ENCODE measurements at places on chromosomes 4 and X.
A peak's percentile ranks its signal among the peaks of the same experiment; 100 is the strongest.

DNA sequence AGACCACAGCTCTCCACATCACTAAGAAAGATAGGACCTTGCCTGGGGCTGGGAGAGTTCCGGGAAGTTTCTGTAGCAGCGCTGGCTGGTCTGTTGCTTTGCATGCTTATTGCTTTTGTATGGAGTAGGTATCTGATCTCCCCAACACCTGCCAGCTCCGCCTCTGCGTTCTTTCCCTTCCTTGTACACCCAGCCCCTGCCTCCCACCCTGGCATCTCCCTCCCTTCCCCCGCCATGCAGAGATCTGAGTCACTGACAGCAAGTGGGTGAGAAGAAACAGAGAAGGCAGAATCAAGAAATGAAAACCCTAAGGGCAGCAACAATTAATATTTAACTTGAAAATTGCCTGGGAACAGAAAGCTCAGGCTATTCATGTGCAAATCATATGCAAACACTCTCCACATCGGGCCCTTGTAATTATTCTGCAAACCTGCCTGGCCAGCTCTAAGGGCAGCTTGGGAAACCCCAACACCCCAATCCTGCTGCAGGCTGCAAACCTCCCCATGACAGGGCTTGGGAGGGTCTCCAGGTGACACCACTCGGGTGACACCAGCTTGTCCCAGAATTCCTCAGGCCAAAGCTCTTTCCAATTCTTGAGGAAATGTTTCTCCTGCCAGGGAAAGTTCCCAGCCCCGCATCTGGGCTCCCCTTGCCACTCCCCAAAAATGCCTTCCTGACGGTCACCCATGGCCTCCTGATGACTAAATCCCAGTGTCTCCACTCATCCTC is 257.2 kb downstream of the FBXW7 start:
- no peak overlapping the region for H3K4me3 ChIP-seq
- H3K27me3 ChIP-seq: peaks cover 33% of the 10 kb centered on the region

DNA sequence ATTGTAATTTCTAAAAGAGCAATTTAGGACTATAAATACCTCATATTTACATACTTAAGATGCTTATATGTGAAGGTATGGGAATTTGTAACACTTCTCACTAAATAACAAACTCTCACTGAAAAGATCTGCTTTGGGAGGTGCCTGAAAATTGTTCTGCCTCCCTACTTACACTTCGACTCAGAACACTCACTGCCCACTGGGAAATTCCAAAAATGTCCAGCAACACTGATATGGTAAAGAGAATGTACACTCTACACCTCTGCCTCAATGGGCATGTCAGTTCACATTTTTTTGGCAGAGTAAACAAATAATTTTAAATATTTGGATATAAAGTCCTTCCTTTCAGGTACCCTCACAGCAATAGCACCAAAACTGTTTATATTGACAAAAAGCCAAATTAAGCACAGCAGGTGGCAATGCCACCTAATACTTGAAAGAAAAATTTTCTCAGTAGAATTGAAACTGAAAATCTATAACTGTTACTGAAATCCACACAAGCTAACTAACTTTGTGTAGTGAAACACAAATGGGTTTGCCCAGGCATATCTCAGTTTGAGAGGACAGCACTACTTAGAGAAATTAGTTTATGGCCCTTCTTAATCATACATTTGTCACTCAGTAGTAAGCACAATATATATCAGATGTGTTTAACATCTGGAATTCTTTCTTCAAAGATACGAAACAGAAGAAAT is 67.1 kb downstream of the PRDM5 start:
- H3K27ac ChIP-seq: peak overlapping the region; percentile 73
- no peaks in the 10 kb centered on the region for H3K27me3 ChIP-seq
- DNase-seq: no peak
- H3K4me1 ChIP-seq: peaks cover 38% of the 10 kb centered on the region
- H3K4me3 ChIP-seq: no peak overlapping the region

DNA sequence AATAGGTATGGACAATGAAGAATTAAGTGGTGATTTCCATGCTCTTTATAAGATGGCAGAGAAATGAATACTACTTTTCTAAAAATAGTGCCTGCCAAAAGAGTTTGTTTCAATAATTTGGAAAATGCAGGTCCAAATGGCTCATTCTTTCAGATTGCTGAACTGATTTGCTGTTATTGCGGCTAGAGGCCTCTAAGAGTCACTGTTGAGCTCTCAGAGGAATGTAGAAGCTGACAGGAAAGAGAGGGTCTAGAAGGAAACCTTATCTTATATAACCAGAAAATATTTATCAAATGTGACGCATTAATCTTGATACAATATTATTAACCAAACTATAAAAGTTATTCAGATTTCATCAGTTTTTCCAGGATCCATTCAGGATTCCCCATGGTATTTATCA is 65.7 kb upstream of the PAGE1 start:
- H3K27ac ChIP-seq: no peak overlapping the region
- H3K36me3 ChIP-seq: no peaks in the 10 kb centered on the region
- DNase-seq: no peak
- no peaks in the 10 kb centered on the region for H3K27me3 ChIP-seq

DNA sequence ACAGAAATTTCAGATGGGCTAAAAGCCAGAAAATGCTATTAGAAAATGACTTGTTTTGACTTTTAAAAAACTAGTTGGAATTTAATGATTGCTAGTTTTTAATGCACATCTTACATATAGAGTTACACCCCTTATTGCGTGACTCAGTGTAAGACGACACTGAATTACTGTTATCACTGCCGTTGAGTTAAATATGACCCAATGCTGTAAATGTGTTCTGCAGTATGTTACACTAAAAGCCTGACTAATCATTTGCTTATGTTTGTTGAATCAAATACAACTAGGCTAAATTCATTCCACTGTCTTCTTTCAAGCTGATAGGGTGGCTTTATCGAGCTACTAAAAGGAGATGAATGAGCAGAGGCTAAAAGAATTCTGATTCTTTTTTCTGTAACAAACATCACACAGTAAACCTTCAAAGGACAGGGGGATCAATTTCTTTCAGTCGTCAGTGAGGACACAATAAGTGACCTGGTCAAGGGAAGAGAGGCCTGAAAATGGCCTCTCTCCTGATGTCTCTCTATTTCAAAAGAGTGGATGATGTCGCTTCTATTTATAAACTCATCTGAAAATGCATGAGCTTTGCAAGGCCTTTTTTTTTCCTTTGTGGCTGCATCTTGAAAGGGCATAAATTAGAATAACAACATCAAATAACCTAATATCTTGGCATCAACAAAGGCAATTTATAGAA is 142.2 kb upstream of the KCNIP4 start:
- peaks cover 7% of the 10 kb centered on the region for H3K27me3 ChIP-seq
- no peak overlapping the region for H3K27ac ChIP-seq
- H3K36me3 ChIP-seq: no peaks in the 10 kb centered on the region
- DNase-seq: no peak
- H3K4me1 ChIP-seq: no peaks in the 10 kb centered on the region
- H3K4me3 ChIP-seq: no peak overlapping the region

DNA sequence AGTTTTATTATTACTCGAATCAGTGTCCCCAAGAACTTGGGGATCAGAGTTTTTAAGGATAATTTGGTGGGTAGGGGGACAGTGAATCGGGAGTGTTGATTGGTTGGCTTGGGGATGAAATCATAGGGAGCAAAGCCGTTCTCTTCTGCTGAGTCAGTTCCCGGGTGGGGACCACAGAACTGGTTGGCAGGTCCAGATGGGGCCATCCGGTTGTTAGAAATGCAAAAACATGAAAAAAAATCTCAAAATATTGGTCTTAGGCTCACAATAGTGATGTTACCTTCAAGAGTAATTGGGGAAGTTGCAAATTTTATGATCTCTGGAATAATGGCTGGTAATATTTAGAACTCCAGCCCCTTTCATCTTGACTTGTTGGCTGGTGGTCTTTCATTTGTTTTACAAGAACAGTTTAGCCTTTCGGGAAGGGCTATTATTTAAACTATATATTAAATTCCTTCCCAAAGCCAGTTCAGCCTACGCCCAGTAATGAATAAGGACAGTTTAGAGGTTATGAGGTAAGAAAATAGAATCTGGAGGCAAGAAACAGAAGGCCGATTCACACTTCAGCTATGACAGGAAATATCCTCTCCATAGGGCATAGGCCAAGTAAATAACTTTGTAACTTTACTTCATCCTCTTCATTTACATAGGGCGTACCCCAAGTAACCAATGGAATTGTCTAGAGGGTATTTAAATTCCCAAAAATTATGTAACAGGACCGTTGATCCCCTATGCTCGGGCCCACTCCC is 164.1 kb upstream of the STS start:
- H3K4me1 ChIP-seq: peaks cover 18% of the 10 kb centered on the region
- DNase-seq: no peak
- no peaks in the 10 kb centered on the region for H3K36me3 ChIP-seq
- no peaks in the 10 kb centered on the region for H3K27me3 ChIP-seq
- H3K4me3 ChIP-seq: no peak overlapping the region

DNA sequence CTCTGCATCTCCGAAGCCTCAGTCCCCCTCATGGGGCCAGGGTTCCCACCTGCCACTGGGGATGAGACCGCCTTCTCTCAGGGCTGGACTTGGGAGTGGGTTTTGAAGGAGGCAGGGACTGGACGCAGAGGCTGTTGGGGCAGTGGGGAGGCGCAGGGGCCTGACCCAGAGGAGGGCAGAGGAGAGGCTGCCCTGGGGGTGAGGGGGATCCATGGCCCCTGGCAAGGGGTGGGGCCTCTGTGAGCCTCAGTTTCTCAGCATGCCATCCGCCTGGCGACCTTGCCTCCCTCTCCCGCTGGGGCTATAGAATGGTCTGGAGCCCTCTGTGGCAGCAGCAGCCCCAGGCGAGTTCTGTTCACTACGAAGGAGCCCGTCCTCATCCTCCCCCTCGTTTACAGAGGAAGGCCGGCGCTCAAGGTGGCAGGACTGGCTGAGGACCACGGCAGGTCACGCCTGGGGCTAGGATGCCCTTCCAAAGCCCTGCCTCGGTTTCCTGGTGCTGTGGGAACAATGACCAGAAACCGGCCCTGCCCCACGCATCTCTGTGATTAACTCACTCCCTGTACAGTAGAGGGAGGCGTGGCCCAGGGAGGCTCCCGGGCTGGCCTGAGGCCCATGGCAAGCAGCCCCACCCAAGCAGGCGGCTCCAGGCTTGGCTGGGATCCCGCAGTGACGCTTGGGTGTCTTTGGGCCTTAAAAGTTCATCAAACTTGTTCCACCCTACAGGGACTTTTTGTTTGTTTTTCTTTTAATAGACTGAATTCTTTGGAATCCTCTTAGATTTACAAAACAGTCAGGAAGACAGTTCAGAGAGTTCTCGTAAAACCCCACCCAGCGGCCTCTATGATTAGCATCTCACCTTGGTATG is 16.0 kb upstream of the SH3TC1 start:
- H3K4me1 ChIP-seq: peaks cover 38% of the 10 kb centered on the region
- H3K27ac ChIP-seq: no peak overlapping the region
- H3K4me3 ChIP-seq: no peak overlapping the region
- H3K27me3 ChIP-seq: peaks cover 7% of the 10 kb centered on the region
- no peaks in the 10 kb centered on the region for H3K36me3 ChIP-seq
- DNase-seq: no peak

DNA sequence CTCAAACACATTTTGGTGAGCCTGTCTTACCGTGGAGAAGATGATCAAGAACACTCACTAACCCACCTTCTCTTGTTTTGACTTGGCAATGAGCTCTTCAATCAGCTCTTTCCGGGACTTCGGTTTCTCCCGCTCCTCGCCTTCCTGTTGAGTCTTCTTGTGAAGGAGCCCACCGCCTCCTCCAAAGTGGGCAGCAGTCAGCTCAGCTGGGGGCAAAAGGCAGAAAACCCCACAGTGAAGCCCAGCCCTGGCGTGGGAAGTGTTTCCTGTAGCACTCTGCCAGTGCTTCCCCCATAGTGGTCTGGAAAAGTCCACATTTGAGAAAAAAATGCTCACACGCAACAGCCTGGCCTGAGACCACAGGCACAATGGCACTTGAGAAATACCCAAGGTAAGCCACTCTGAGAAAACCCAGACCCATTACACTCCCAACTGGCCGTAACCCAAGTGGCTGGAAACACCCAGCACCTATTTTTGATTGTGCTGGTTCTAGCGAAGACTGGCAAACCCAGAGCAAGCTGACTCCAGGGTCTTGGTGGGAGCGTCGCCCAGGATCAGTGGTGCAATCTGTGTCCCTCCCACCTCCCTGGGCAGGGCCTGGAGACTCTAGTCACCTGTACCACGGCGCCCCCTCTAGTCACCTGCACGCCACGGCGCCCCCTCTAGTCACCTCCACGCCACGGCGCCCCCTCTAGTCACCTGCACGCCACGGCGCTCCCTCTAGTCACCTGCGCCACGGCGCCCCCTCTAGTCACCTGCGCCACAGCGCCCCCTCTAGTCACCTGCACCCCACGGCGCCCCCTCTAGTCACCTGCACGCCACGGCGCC is 8.6 kb downstream of the NOP14 start:
- H3K4me3 ChIP-seq: no peak overlapping the region
- DNase-seq: no peak
- no peaks in the 10 kb centered on the region for H3K27me3 ChIP-seq
- H3K27ac ChIP-seq: no peak overlapping the region
- peaks cover 59% of the 10 kb centered on the region for H3K36me3 ChIP-seq
- peaks cover 14% of the 10 kb centered on the region for H3K4me1 ChIP-seq

DNA sequence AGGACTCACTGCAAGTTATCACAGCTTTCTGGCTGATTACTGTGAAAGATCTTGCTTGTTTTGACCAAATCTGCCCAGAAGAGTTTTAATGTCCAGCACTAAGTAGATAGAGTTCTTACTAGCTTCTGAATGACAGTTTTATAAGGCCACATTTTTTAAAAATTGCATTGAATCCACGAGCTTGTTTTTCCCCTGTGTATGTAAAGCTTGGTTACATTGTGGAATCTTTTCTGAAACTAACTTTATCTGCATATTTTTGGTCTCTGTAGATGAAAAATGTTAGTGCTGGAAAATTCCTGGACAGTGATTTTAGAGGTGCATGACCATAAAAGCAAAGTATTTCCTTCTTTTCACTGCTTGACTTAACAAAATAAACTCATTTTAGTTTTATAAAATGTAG is 650.3 kb upstream of the FAM241A start:
- no peak overlapping the region for H3K27ac ChIP-seq
- H3K36me3 ChIP-seq: no peaks in the 10 kb centered on the region
- no peaks in the 10 kb centered on the region for H3K4me1 ChIP-seq
- peaks cover 19% of the 10 kb centered on the region for H3K27me3 ChIP-seq
- no peak for DNase-seq

DNA sequence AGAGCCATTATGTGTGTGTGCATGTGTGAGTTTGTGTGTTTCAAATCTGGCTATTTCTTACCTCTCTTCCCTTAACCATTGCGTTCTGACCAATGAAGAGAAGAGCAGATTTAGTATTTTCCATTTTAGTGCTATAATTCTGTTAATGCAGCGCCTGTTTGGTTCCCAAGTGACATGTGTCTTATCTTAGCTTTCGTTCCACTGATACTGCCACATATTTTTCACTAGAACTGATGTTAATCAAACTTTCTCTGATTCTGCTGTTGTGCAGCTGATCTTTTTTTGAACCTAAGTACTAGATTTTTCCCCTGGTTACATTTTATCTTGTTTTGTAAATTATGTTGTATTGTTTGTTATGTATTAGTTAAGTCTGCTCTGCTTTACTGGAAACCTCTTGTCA is 152.9 kb upstream of the MID1 start:
- no peak overlapping the region for H3K27ac ChIP-seq
- H3K36me3 ChIP-seq: no peaks in the 10 kb centered on the region
- peaks cover 8% of the 10 kb centered on the region for H3K4me1 ChIP-seq
- no peaks in the 10 kb centered on the region for H3K27me3 ChIP-seq
- DNase-seq: no peak
- no peak overlapping the region for H3K4me3 ChIP-seq

Measured in osteocyte (in vitro differentiated cells).